ENCODE measurements at places on chromosomes 5 and 9. TPM values are rescaled to one million over a fixed set of nuclear protein-coding genes. Genes with fewer than 3 reads are reported as not detected.

- no peak for DNase-seq
Measured at GRCh38 chr5:65779643-65780042, 57.6 kb downstream of the NLN start.

The BAAT gene
- polyA plus RNA-seq: 0.36 TPM

- DNase-seq: no peak
Measured at GRCh38 chr5:60673334-60673733, 26.6 kb downstream of the DEPDC1B start.

- no peak for DNase-seq
Measured at GRCh38 chr5:61461926-61462325, 129.9 kb downstream of the ZSWIM6 start.

Data from renal cortex interstitium (tissue), 15 donors.